NCI-H187 (cell line): ENCODE measurements at places on chromosomes 5 and 9.

GRCh38 chr9:105150991-105151685 is 93.3 kb upstream of the SLC44A1 start:
- no peak for DNase-seq

- no peak for DNase-seq
Observed at GRCh38 chr9:123232332-123232731, 36.1 kb downstream of the STRBP start.

DNA sequence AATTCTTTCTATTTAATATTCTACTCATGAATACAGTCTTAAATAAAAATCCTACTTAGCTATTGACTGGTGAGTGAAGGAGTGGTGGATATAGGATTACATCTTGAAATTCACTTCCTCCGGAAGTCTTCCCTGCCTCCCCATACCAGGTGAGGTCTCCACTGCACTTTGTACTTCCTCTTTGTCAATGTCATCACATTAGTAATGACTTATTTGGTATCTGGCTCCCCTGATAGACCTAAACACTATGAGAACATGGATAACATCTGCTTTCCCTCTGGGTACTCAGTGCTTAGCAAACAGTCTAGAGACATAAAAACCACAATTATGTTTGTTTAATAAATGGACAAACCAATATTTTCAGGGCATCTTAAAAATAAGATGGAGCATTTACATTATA is 532.1 kb downstream of the PDE4D start:
- DNase-seq = no peak

- no peak for DNase-seq
Observed at GRCh38 chr9:127494304-127494702, 43.0 kb downstream of the LRSAM1 start.

- no peak for DNase-seq
Observed at GRCh38 chr9:128201441-128202369, 1.5 kb upstream of the DNM1 start.

- DNase-seq = no peak
Observed at GRCh38 chr9:128025736-128026135, 41.4 kb downstream of the NAIF1 start.

GRCh38 chr9:137762414-137763061 is 115.0 kb upstream of the CACNA1B start:
- DNase-seq = no peak

- DNase-seq = no peak
Observed at GRCh38 chr9:121510766-121511550, 11.3 kb upstream of the GGTA1 start.

- no peak for DNase-seq
Observed at GRCh38 chr9:134890155-134890495, 9.5 kb downstream of the FCN2 start.

- DNase-seq = no peak
Observed at GRCh38 chr9:83642793-83643192, 19.9 kb downstream of the IDNK start.

- peak; percentile 30 for DNase-seq
Observed at GRCh38 chr5:141814064-141814964, 63.9 kb downstream of the PCDH1 start.

GRCh38 chr5:66179297-66180051 is 35.4 kb downstream of the SREK1 start:
- DNase-seq = no peak

- DNase-seq = no peak
Observed at GRCh38 chr5:17156463-17156862, 61.0 kb upstream of the BASP1 start.

DNA sequence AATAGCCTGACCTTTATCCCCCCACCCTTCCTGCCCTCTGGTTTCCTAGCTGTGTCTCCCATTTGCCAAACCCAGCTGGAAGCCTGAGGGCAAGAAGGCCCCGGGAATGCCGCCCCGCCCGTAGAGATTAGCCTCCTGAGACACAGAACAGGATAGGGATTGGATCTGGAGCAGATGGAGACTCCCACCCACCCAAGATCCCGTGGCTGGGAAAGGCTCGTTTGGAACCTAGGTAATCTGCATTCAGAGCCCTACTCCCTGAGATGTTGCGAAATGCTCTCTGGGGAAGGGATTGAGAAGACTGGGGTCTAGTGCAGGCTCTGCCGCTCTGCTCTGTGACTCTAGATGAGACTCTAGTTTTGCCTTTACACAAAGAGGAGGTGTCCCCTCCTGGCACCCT is 10.9 kb downstream of the AQP3 start:
- DNase-seq = no peak

DNA sequence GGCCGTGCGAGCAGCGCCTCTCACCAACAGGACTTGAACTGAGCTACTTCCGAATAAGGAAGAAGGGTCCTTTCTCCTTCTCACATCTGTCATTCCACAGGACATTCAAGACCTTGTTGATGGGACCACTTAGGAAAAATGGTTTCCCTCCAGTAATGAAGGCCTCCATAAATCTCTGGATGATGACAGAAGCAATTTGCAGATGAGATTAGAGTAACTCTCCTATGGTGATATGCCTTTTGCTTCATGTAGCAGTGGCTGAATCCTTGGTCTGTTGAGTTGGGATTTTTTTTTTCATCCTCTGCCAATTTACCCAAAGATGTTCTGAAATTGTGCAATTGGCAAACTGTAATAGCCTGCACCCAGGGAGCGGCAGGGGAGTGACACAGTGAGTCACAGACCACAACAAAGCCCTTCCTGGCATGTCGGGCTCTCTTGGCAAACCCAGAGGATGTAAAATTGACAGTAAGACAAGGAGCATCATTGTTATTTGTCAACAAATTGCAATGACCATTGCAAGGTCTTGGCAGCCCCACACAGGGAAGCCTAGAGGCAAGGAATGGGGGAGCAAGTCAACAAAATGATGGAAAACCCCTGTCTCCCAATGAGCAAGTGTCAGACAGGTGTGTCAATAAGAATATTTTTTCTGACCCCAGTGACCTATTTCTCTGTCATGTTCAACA is 275.9 kb downstream of the ACTL7B start:
- DNase-seq = no peak

- DNase-seq = no peak
Observed at GRCh38 chr9:27554712-27555111, 18.6 kb downstream of the C9orf72 start.

- DNase-seq = no peak
Observed at GRCh38 chr5:26278078-26278477, 760.3 kb downstream of the CDH9 start.

DNA sequence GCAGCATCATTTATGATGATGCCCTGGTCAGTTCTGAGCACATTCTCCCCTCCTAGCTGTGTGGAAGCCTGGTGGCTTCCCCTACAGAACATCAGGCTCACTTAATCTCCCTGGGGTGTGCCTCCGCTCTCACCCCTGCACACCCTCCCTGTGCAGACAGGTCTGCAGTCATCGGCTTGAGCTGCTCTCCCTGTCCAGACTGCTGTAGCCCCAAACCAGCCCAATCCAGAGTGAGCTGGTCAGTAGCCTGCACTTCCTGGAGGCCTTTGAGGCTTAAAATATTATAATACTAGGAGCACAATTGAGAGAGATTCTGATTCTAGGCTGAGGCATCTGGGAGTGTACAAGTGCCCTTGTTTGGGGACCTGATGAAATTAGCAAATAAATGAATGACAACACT is 60.2 kb downstream of the PPARGC1B start:
- no peak for DNase-seq

GRCh38 chr5:61048534-61048933 is 103.5 kb downstream of the NDUFAF2 start:
- no peak for DNase-seq

DNA sequence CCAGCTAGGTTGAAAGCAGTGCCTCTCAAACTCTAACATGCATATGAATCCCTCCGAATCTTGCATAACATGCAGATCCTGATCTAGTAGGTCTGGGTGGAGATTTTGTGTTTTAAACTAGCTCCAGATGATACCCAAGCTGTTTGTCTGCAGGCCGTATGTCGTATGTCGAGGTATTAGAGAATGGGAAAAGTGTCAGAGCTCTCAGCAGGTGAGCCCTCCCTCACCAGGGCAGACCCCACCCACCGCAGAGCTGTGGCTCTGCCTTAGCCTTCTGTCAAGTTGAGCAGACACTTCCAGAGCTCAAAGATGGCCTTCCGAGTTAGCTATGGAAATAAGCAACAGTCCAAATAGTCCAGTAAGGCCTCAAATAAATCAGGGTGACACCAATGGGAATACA is 83.2 kb upstream of the MAP3K1 start:
- no peak for DNase-seq

GRCh38 chr5:92729088-92729487 is 851.9 kb downstream of the NR2F1-AS1 start:
- DNase-seq = no peak

- DNase-seq = no peak
Observed at GRCh38 chr9:98818764-98819163, 11.3 kb downstream of the GALNT12 start.

DNA sequence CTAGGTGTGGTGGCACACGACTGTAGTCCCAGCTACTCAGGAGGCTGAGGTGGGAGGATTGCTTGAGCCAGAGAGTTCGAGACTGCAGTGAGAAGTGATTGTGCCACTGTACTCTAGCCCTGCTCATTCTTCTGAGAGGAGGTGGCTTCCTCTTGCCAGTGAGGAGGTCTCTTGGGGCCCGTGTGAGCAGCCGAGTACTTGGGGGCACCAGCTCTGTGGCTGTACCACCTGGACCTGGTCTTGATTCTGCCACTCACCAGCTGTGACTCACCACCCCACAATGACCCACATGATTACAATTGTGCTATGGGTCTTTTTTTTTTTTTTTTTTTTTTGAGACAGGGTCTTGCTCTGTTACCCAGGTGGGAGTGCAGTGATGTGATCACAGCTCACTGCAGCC is 18.0 kb upstream of the CRB2 start:
- DNase-seq = no peak

DNA sequence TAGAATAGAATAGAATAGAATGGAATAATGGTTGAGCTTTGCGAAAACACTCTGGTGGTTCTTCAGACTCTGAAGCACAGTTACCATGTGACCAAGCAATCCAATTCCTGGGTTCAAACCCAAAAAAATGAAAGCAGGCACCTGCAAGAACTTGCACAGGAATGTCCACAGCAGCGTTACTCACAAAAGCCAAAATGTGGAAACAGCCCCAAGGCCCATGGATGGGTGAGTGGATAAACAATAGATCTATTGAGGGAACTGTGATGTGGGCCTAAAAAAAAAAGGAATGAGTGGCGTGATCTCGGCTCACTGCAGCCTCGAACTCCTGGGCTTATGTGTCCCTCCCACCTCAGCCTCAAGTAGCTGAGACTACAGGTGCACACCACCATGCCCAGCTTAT is 21.4 kb upstream of the TMEM250 start:
- no peak for DNase-seq

- DNase-seq = no peak
Observed at GRCh38 chr9:6549106-6549800, 96.3 kb downstream of the GLDC start.

GRCh38 chr5:11038772-11039171 is 277.7 kb upstream of the DAP start:
- DNase-seq = no peak

GRCh38 chr5:115022303-115022702 is 147.4 kb downstream of the TRIM36 start:
- DNase-seq = no peak
